ENCODE measurements at places on chromosomes 3 and 15. TPM values are rescaled to one million over a fixed set of nuclear protein-coding genes. Genes with fewer than 3 reads are reported as not detected.

The MORC1 gene
- total RNA-seq: not detected

The CHRD gene
- 0.11 TPM for total RNA-seq

The KCNMB2 gene
- total RNA-seq: not detected

The ALPK3 gene
- 0.07 TPM for total RNA-seq

The C2CD4A gene
- total RNA-seq: 0.17 TPM

The P2RY1 gene
- total RNA-seq: 0.49 TPM

The SEC61A1 gene
- total RNA-seq: 121 TPM

The FETUB gene
- total RNA-seq: 0.08 TPM

The ANKRD34C gene
- not detected for total RNA-seq

The LRRC31 gene
- not detected for total RNA-seq

The CCDC33 gene
- total RNA-seq: 7.5 TPM

The MESP1 gene
- total RNA-seq: 7.2 TPM

The PCSK6 gene
- 12.4 TPM for total RNA-seq

The GPR87 gene
- 2.3 TPM for total RNA-seq

The CSTA gene
- total RNA-seq: 0.81 TPM

The TOPBP1 gene
- total RNA-seq: 21.4 TPM

The C3orf62 gene
- total RNA-seq: 2.4 TPM

The PHLDB2 gene
- total RNA-seq: 17.1 TPM

The CACNA2D3 gene
- 0.15 TPM for total RNA-seq

The TMEM207 gene
- total RNA-seq: not detected

The KNG1 gene
- not detected for total RNA-seq

The ITPKA gene
- total RNA-seq: 9.7 TPM
